ENCODE measurements at places on chromosomes 16 and 17.
A peak's percentile ranks its signal among the peaks of the same experiment; 100 is the strongest.

DNA sequence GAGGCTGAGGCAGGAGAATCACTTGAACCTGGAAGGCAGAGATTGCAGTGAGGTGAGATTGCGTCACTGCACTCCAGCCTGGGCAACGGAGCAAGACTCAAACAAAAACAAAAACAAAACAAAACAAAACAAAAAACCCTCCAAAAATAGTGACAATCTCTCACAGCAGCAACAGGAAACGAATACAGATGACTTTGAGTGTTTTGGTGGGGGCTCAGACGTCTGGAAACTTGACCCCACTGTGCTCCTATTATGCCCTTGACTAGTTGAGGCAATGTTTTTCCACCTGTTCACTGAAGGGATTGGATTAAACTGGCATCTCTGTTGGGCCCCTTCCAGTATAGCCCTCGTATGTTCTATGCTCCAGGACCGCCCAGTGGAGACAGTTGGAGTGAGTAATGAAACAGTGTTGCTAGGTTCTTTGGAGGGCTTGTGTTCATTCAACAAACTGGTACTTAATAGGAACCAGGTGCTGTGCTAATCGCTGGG lies 167.0 kb downstream of the UTP18 start:
- no peak for DNase-seq

- DNase-seq: no peak
Measured at GRCh38 chr16:81485824-81486539, 41.4 kb downstream of the CMIP start.

DNA sequence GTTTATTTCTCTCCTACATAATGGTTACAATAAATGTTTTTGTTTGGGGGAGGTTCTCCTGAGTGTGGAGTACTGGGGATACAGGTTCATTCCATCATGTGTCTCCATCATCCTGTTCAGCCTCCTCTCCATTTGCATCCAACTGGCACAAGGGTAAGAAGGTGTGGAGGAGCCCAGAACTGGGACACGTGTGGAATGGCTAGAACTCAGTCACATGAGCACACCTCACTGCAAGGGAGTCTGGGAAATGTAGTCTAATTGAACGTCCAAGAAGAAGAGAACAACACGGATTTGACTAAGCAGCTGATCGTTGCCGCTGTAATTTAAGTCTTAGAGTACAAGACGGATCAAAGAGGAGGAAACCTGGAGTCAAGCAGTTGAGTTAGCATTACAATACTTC lies 6.1 kb downstream of the OR1A1 start:
- DNase-seq: no peak

GRCh38 chr16:19126300-19126699 lies 12.5 kb downstream of the ITPRIPL2 start:
- DNase-seq: no peak

DNA sequence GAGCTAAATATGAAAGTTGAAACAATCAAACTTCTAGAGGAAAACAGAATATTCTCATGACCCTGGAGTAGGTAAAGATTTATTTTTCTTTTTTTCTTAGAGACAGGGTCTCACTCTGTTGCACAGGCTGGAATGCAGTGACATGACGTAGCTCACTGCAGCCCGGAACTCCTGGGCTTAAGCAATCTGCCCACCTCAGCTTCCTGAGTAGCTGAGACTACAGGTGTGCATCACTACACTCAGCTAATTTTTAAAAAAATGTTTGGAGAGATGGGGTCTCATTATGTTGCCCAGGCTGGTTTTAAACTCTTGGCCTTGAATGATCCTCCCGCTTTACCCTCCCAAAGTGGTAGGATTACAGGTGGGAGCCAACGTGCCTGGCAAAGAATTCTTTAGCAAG lies 15.5 kb downstream of the IKZF3 start:
- no peak for DNase-seq

- DNase-seq: peak; percentile 23
Measured at GRCh38 chr16:56013962-56014552, 138.9 kb upstream of the CES5A start.

DNA sequence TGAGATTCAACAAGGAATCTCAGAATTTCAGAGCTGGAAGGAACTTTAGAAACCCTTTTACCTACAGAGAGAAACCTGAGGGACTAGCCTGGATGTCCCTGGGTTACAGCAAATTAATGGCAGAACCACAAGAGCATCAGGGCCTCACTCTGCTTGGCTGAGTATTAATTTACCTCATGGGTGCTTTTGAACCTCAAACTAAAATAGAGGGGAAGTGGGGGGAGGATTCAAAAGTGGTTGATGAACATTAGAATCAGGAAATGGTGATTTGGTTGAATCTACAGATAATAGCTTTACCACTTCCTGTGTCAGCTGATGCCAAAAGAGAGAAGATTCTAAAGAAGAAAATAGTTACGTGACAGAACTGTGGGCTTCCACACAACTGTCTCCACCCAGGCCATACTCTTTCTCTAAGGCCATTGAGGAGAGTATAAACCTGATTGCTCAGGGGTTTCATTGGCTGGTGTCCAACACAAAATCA lies 11.3 kb upstream of the SKAP1 start:
- no peak for DNase-seq

DNA sequence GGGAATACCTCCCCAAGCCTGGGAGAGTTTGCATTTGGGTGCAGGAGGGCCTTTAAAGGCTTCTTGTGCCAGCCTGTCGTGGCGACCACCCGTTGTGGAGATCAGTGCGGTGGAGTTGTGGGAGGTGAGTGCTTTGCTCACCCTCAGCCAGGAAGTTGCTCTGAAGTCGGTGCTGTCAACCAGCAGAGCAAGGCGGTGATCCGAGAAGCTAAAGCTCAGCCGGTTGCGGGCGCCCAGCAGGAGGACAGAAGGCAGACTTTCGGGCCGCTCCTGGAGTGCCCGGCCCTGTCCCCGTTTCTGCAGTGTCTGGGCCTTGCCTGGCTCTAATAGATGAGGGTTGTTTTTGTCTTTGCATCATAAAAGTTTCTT lies 1.4 kb downstream of the UBE2I start:
- DNase-seq: no peak

DNA sequence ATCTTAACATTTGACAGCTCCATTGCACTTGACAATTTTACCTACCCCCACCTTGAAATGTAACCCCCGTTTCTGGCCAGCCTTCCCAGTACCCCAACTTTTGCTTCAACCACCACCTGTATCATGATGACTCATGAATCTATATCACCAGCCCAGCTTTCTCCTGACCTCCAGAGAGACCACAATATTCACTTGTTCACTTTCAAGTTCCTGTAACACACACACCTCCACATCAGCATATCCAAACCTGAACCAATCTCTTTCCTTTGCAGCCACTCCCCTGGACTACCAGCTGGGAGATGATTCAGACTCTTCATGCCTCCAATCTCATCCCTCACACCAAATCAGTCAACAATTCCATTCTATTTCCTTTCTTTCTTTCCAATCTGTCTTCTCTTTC lies 8.0 kb downstream of the SMG6 start:
- DNase-seq: no peak

DNA sequence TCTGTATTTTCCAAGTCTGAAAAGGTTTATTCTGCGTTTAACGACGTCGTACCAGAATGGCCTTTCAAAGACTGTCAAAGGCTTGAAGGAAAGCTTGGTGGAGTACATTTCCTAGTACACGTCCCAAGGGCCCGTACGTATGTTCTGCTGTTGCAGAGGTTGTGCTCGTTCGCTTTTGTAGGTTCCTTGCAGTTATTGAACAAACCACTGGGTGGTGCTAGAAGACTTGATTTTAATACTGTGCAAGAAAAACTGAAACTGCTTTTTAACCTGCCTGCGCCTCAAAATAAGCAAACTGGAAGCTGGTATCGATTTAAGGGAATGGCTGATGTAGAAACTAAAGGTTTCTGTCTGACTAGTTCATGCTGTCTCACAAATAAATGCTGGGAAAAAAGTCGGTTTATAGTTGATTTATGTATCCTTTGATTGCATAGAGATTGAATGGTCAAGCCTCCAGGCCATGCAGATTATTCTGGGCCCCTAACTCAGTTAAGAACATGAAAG lies 54.6 kb downstream of the USP10 start:
- peak; percentile 63 for DNase-seq

DNA sequence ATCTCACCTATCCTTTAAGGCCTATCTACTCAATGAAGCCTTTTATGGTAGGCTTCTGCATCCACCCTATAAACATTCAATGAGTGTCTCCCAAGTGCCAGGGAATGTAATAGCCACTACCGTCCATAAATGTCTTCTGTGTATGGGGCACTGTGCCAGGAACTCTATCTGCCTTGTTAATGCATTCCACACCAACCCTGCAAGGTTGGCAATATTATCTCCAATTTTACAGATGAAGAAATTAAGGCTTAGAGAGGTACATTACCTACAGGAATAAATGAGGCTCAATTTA lies 20.0 kb downstream of the MAP3K14 start:
- DNase-seq: no peak

- no peak for DNase-seq
Measured at GRCh38 chr17:63151941-63152523, 186.0 kb downstream of the TANC2 start.

DNA sequence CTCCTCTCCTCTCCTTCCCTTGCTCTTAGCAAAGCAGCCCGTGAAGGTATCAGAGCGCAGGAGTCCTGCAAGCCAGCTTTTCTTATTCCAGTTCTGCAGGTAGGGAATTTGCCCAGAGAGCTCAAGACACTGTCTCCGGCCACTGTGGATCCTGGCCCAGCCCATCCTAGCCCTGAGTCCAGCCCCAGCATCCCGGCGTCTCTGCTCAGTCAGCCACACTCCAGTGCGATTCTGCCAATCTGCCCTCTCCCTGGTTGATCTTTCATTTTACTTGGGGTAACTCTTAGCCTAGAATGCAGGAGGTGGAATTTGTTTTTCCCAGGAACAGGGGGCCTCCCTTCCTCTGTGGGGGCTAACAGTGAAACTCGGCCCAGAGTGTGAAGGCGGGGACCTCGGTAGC lies 176.9 kb upstream of the GSE1 start:
- no peak for DNase-seq

GRCh38 chr17:7460850-7461660 lies 16.2 kb downstream of the CHRNB1 start:
- DNase-seq: no peak

DNA sequence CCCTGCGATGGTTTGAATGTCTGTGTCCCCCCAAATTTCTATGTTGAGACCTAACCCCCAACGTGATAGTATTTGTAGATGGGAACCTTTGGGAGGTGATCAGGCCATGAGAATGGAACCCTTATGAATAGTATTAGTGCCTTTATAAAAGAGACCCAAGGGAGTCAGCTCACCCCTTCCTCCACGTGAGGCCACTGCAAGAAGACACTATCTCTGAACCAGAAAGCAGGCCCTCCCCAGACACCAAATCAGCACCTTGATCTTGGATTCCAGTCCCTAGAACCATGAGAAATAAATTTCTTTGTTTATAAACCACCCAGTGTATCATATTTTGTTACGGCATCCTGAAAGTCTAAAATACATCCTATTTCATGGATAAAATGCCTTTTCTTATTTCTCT lies 64.4 kb upstream of the LRRC37A3 start:
- no peak for DNase-seq

DNA sequence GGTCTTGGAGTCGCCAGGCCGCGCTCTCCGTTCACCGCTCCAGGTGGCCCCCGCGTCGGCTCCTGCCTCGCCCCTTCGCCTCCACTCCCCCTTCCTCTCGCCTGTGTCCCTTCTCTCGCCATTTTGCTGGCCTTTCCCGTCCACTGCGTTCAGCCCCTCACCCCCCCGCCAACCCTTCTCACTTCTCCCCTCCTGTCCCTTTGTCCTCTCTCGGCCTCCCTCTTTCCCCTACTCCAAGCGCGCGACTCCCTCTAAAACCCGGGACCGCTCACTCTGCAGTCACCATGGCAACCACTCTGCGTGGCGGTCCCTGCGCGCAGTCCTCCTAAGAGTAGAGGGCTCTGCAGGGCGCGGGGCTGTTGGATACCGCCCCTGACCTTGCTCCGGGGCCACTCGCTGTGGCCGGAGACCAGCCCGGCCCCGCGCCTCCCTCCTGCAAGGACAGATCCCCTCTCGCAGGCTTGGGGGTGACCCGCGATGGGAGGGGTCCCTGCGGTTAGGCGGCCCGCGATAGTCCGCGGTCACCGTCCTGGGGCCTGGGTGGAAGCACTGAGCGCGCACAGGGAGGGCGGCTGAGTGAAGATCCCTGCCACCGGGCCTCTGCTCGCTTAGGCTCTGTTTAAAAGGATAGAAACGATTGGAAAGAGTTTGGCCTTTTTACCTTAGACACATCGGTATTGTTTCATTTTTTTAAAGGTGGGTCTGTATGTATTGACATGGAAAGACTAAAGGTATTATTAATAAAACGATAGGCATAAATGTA lies 454 bp downstream of the CCDC40 start:
- DNase-seq: no peak
